ENCODE measurements at places on chromosomes 5 and 9.

- no peak for DNase-seq
These were observed 36.2 kb downstream of the LIX1 start for GRCh38 chr5:97106216-97106581.

DNA sequence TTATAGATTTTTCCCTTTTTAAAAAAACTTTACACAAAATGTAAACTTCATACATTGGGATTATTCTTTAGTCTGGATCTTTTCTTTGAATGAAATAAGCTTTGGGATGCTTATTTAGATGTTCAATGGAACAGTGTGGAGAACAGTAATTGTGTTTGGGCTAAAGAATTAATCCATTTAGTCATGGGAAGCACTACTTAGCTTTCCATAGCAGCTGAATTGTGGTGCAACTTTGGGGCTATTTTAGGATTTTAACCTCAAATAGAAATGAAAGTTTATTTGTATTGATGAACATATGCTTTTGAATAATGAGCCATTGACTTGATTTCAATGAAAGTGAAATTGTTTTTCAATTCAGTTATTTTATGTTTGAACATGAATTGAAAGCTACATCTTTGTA is 72.4 kb downstream of the ZCCHC7 start:
- no peak for DNase-seq

DNA sequence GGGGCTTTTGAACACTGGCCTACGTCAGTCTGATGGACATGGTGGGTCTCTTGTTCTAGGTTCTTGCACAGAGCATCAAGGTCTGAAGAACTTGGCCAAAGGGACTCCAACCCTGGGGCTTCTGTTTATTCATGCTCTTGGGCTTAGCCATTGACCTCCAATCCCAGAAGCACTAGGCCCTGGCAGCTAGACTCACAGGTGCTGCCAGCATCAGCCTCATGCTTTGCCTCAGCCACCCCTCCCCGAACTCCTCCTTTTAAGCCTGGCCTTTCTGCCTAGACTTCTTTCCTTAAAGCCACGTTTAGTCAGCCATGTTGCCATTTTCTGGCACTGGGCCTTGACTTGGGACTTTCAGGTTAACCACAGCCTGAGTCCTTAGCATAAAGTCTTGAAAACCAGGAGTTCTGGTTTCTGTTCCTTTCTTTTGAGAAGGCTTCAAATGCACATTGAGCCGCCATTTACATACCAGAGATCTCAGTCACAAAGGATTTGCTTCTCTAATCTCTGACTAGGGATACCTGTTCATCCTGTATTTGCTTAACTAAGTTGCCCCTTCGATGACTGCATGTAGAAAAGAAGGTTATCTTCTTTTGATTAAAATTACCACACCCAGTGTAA is 54.7 kb downstream of the ANGPTL2 start:
- peak; percentile 14 for DNase-seq

DNA sequence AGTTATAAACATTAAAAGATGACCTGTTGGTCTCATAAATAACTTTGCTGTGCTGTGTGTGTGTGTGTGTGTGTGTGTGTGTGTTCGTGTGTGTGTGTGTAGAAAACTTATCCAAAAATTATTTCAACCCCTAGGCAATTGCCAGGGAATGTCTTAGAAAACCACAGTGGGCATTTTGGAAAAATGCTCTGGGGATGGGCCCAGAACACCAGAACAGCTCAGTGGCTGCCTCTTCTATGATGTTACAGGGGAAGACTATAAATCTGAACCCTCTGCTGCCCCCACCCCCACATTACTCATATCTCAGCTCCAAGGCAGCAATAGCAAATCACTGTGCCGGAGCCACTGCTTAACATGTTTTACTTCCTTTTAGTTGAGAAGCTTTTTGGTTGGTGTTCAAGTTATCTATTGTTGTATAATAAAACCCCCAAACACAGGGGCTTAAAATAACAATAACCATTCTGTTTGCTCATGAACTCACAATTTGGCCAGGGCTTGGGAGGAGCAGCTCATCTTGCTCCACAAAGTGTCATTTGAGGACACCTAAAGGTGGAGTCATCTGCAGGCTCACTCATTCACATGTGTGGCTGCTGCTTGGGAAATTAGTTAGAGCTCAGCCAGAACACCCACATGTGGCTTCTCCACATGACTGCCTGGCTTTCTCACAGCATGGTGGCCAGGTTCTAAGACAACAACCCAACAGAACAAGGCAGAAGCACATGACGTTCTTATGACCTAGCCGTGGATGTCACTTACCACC is 40.4 kb downstream of the ACTBL2 start:
- no peak for DNase-seq

DNA sequence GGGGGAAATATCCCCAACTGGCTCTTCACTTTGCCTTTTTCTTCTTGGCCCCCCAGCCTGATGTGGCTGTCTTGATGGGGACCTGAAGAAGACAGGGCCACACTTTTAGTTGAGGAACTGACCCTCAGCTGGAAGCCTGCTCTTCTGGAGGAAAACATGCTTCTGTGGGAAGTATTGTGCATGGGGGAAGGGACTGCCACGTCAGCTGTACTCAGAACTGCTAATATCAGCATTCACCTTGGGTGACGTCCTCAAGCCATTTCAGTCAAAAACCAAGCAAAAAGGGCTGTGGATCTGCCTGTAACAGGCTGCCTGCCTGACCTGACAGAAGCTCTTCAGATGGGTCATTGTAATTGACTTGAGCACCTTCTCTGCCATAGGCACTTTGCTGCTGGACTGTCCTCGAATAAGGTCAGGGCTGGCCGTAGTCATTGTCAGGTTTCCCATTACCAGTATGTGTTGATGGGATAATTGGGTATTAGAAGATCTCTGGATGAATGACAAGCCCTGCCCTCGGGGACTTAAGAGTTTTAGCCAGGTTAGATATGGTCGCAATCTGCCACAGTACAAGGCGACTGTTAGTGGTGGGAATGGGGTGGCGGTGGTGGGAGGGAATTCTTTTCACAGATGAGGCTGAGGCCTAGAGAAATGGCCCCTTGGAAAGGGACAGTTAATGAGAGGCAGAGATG is 10.4 kb downstream of the RAI14 start:
- DNase-seq = no peak

GRCh38 chr9:105359892-105360291 is 87.9 kb upstream of the FSD1L start:
- no peak for DNase-seq

GRCh38 chr9:5582835-5583195 is 46.1 kb upstream of the RIC1 start:
- no peak for DNase-seq

- no peak for DNase-seq
These were observed 14.2 kb upstream of the GFPT2 start for GRCh38 chr5:180367300-180367699.

DNA sequence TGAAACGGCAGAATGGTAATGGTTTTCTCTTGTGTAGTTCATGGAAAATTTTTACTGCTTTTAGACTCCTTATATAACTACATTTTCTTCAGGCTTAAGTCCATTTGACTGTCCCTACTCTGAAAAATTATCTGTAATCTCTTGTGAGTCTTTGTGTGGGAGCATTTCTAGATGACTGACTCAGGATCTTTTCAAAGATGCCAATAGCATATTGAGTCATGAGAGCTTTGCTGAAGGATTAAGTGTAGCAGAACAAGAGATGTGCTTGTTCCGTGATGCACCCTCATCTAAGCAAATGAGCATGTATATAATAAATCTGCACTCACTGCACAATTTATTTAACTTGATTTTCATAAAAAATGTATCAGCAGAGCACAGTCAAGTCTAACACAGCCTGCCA is 298.7 kb upstream of the CDH6 start:
- DNase-seq = no peak

GRCh38 chr5:1786621-1787471 is 12.8 kb downstream of the MRPL36 start:
- no peak for DNase-seq

- no peak for DNase-seq
These were observed 14.0 kb upstream of the TRIM14 start for GRCh38 chr9:98132806-98133631.

GRCh38 chr9:21708260-21708711 is 94.2 kb upstream of the MTAP start:
- DNase-seq = no peak

GRCh38 chr9:106758911-106759310 is 104.1 kb upstream of the ZNF462 start:
- DNase-seq = no peak

DNA sequence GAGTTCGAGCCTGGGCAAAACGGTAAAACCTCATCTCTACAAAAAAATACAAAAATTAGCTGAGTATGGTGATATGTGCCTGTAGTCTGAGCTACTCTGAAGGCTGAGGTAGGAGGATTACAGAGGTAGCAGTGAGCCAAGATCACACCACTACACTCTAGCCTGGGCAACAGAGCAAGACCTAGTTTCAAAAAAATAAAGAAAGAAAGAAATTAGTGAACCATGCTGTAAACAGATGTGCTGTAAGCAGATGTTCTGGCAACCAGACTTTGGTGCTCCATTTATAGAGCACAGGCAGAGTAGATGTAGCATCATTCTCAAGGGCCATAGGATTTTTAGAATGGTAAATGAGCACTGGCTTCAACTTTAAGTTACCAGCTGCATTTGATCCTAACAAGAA is 115.4 kb downstream of the ST8SIA4 start:
- no peak for DNase-seq

- DNase-seq = no peak
These were observed 118.7 kb upstream of the CD180 start for GRCh38 chr5:67315082-67315989.
